ENCODE measurements at places on chromosomes 12 and 14.
A peak's percentile ranks its signal among the peaks of the same experiment; 100 is the strongest.

GRCh38 chr14:55103005-55103640, 25.9 kb upstream of the LGALS3 start:
- peak; percentile 71 for DNase-seq

GRCh38 chr12:75774261-75775052, 257.1 kb downstream of the PHLDA1 start:
- no peak for DNase-seq

DNA sequence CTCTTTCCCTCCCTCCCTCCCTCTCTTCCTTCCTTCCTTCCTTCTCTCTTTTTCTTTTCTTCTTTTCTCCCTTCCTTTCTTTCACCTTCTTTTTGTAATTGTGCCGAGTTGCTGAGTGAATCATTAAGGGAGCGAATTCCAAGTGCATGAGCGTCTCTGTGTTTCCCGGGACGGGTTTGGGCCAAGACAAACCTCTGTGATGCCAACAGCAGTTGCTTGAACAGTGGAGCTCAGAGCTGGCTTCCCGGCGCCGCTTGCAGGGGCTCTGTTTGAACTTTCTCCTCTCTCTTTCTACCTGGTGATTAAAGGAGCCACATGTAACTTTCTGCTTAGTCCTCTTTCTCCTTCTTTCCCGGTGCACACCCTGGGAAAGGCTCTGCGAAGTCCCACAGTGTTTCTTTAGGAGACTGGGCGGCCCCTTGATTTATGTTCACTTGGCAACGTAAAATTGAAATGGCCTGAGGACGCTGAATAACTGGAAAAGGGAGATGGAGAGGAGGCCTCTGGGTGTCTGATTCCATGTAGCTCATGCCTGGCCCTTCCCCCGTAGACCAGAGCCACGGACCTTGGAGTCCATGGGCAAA, 33.7 kb upstream of the MAP1LC3B2 start:
- no peak for DNase-seq

- DNase-seq: no peak
Observed at GRCh38 chr12:3747543-3747942, 5.4 kb downstream of the CRACR2A start.

- no peak for DNase-seq
Observed at GRCh38 chr12:121595520-121595919, 14.7 kb upstream of the KDM2B start.

GRCh38 chr12:110998165-110998564, 77.8 kb upstream of the MYL2 start:
- DNase-seq: no peak

DNA sequence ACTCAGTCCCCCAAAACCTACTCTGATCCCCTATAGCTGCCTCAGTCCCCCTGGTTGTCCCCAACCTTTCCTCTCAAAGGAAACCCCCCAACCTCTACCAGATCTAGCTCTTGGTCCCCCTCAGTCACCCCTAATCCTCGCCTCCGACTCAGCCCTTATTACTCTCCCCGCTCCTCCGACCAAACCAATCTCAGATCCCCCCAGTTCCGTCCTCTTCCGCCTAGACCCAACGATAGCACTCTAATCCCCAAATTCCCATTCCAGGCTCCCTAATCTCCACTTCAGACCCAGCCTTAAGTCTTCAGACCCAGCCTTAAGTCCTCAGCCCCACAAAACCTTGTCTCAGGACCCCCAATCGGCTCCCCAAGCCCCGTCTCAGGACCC, 612 bp downstream of the VPS37B start:
- no peak for DNase-seq

DNA sequence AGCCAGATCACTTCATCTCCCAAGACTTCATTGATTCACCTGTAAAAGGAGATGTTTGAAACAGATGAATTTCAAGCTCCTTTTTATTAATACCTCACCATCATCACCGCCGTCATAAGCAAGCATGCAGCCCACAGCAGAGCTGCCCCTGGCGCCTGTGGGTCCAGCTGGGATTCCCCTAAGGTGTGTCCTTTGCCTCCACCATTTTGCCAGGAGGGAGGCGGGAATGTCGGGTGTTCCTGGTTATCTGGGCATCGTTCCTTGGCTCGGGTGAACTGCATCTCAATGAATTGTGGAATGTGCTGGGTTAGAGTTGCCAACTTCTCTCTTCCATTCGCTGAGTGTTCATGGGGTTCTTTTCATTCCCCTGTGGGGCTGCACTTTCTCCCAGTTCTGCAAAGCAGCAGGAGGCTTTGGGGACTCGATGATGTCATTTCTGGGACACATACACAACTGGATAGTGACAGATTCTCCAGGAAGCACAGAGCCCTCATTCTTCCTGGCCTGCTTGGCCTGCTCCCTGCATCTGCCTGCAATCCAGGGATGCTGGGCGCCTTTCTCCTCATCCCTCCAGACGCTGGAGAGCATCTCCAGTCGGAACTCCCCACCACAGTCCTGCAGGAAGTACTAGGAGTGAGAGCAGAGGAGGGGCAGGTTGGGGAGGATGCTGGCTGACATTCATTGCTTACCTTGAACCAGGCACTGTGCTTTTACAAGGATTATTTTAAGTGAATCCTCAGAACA, 10.1 kb downstream of the CCND2 start:
- DNase-seq: peak; percentile 22

- no peak for DNase-seq
Observed at GRCh38 chr12:112989806-112990205, 11.5 kb downstream of the OAS2 start.

- no peak for DNase-seq
Observed at GRCh38 chr14:67892466-67893100, 73.0 kb downstream of the RAD51B start.

GRCh38 chr14:98769326-98769725, 502.7 kb downstream of the BCL11B start:
- no peak for DNase-seq

- no peak for DNase-seq
Observed at GRCh38 chr12:32087306-32087705, 19.3 kb upstream of the BICD1 start.

DNA sequence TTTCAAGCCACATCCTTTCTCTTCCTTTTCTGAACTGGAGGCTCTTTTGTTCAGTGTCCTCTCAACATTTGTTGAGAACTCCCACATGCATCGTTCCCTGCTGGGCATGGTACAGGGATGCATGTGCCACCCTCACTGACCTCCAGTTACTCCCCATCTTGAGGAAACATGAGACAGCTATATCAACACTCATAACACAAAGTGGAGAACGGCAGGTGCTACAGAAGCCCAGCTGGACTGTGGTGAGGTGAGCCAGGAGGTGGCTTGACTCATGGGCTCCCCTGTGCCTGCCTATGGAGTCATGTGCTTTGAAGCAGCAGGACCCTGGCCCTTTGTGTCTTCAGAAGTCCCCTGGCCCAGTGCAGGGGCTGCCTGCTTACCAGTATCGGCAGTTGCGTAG, 9.7 kb downstream of the MYH6 start:
- DNase-seq: no peak

GRCh38 chr14:20631880-20632389, 9.6 kb downstream of the OR6S1 start:
- DNase-seq: no peak

DNA sequence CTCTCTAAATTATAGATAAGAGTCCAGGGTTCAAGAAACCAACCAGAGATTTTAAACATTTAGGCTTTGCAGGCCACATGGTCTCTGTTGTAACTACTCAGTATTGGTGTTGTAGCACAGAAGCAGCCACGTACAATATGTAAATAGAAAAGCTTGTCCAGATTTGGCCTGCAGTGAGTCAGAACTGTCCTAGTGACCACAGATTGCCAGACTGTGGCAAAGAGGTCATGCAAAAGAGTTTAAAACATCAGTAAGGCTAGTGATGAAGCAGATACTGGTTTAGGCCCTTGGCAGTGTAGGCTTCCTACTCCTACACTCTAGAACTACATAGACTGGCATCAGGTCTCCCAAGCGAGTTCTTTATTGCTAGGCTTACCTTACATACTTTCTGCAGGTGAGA, 117.6 kb upstream of the GARIN6 start:
- DNase-seq: no peak

DNA sequence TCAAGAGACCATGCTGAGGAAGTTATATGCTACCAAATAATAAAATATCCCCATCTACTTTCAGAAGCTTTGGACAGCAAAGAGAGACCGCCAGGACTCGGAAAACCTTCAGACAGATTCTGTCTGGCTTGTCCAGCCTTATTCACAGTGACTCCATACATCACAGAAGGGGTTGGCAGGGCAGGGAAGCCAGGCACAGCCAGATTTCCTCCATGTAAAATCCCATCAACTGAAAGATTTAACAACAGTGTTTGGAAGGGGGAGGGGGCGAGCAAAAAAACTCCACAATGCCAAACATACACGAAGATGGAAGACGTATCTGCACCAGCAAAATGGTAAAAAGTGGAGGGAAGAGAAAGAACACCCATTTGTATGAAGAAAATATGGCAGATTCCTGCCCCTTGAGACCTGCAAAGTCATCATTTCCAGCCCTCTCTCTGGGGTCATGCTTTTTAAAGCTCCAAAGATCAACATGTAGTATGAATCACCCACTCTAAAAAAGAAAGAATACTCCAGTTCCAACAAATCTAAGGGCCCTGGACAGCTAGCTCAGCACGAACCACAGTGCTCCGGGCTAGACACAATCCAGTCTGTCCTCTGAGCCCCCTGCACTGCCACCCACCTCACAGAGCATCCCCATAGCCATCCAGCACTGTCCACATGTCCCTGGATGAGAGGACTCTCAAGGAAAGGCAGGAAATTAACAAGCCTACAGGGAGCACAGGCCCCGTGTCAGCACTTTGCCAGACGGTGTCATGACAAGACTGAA, 116.4 kb downstream of the DICER1 start:
- DNase-seq: peak; percentile 4

- DNase-seq: no peak
Observed at GRCh38 chr14:67623114-67623513, 3.4 kb downstream of the ARG2 start.

DNA sequence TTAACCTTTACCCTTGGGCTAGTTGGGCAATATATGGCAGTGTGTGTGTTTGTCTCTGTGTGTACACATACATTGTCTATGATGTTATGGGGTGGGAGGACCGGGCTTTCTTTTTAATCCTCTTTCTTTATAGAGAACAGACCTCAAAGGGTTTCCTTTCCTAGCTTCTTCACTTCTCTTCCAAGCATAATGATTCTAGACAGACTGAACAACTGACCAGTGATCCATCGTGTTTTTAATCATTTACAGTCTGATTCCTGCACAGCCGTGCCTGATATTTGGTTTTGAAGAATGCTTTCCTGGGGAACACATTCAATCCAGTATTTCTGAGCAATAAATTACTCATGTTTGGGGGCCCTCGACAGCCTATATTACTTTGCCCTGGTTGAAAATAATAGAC, 481.1 kb upstream of the DCN start:
- DNase-seq: no peak

DNA sequence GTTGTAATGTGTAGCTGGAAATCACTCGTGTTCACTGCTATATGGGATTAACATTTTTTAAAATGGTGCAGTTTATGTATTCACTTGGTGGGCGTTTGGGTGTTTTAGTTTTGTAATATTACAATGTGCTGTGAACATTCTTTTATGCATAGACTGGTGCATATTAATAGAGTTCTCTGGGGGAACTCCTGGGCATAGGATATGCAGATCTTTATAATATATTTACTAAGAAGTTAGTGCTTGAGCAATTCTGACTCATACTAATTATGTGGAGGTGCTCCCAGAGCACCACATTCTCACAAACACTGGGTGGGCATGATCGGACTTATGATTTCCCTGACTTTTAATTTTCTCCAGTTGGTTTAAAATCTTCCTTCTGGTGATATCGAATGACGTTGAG, 342.3 kb downstream of the PDZRN4 start:
- no peak for DNase-seq

- no peak for DNase-seq
Observed at GRCh38 chr12:87828382-87828973, 200.7 kb downstream of the C12orf50 start.

DNA sequence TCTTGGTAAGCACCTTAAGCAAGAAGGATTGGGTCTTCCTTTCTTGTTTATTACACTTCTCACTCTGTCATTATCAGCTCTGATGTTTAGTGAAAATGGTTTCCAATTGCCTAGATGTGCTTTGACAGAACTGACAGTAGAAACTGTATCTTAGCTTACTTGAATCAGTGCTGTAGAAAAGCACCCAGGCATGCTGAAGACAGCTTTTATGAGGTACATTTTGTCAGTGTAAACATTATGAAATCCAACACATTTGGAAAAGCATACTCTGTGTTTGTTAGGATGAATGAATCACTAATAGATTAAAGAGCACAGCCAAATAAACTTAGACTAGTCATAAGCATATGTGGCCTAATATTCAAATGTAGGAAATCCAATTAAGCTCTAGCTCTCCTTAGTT, 290.2 kb upstream of the NPAS3 start:
- no peak for DNase-seq

DNA sequence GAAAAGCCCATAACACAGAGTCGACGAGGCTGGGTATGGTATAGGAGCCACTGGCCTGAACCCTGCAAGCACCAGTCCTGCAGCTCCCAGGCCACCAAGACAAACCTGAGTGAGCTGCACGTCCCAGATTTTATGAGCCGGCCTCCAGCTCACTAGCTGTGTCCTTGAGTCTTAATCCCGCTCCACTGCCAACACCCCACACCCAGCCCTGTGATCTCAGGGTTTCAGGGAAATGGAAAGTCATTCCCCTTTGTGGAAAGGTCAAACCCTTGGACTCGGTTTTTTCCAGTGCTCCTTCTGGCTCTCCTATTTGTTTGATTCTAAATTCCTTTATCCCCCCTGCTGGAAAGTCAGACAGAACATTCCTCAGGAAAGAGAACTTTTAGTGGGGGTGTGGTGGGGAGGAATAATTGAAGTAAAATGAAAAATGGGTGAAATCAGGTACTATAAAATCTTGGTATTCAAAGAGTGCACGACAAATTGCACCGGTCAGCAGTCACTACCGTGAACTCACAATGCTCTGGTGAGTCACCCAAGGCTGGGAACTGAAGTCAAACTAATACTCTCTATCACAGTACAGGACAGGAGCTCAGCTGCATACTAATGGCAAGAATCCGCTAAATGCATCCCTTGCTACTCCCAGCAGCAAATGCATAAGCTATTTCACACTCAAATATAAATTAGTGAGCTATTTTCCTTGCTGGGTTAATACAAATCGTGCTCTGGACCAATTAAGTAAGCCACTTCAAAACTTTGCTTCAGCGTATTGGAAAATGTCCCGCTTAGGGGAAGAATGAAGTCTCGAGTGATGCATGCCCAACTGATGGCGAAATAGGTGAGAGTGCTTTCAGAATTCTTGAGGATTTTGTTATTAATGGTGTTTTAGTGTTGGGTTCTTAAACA, 9.0 kb downstream of the PITPNM2 start:
- no peak for DNase-seq

- no peak for DNase-seq
Observed at GRCh38 chr14:90455100-90455571, 58.3 kb downstream of the CALM1 start.

GRCh38 chr12:113305281-113305856, 29.5 kb downstream of the SLC8B1 start:
- no peak for DNase-seq

All from stimulated activated CD8-positive, alpha-beta memory T cell treated with anti-CD3 and anti-CD28 coated beads, Interleukin-4, amount 100 ng/mL, for 48 hours (primary cell).